Bronchial epithelial cell (primary cell): ENCODE measurements at places on chromosomes 1 and 21. TPM values are rescaled to one million over a fixed set of nuclear protein-coding genes. Genes with fewer than 3 reads are reported as not detected.

DNA sequence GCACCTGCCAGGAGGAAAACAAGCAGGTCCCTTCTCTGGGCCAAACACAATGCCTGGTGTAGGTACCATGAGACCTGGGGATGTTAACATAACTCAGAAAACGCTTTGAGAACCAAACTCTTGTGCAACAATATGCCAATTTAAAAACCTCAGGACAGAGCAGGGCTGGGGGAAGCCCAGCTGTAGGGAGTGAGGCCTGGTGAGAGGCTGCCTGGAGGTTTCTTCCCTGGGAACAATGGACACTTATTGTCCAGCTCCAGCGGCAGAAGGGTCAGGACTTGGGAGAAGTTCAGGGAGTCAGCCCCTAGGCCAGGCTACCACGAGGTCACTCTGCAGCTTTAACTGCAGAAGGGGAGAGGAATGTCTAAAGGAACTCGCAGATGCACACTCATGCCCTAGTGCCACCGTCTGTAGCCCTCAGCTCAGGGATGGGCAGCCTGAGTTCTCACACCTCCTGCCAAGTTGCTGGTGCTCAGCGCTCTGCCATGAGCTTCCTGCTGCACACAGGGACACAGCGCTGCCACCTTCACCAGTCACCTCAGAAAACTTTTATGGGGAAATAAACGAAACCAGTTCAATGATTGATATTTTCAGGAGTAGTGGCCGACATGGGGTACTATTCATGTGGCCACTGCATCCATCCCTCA lies 8.5 kb downstream of the GPR157 start:
- no peak for DNase-seq

Gene INTS7
- 12.9 and 16.5 TPM in 2 replicates for total RNA-seq

GRCh38 chr1:55215194-55216021 lies at the start of gene USP24:
Gene USP24 (minus strand): TSS chr1:55215364. CDS start chr1:55215113, 251 bp downstream.
- peak; percentile 53 for DNase-seq

GRCh38 chr21:37699024-37699775 lies 217.1 kb downstream of the KCNJ6 start:
- no peak for DNase-seq

- DNase-seq = no peak
Measured at GRCh38 chr1:52727114-52727586, 897 bp downstream of the ZYG11B start.

- DNase-seq = no peak
Measured at GRCh38 chr1:7610936-7611335, 160.2 kb upstream of the VAMP3 start.

- DNase-seq = peak; percentile 77
Measured at GRCh38 chr1:209659909-209660308, 7.7 kb upstream of the LAMB3 start.

DNA sequence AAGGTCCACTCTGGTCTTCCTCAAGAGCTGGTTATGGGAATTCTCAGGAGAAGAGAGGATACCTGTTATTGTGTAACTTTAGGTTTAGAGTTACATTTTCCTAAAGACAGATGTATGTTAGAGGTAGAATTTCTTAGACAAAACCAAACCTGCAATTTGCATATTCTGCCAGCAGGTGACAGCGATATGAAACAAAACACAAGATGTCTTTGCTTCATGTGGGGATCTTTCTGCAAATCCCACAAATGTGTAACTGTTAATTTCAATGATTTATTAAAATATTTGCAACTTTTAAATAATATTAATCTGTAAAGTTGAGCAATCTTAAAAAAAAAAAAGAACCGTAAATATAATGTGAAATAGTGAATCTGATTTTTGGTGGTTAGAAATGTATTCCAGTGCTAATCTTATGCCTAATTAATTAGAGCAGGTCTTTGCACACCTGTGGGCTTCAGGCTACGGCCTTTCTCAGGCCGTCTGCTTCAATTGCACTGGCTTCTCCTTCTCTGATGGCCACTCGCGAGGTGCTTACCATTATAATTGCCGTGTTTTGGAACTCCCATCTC lies 33.4 kb downstream of the FAM78B start:
- DNase-seq = peak; percentile 6
